Trophoblast cell (in vitro differentiated cells and primary cell): ENCODE measurements at places on chromosomes 3 and 15.

- DNase-seq = no peak
Observed at GRCh38 chr3:49711489-49711888, 8.0 kb downstream of the AMIGO3 start.

GRCh38 chr15:95596496-95596895, 734.0 kb upstream of the NR2F2 start:
- no peak for DNase-seq

GRCh38 chr3:32282578-32283154, 44.2 kb downstream of the CMTM8 start:
- no peak for DNase-seq

- peak; percentile 77 for DNase-seq
Observed at GRCh38 chr3:86793786-86794185, 197.2 kb downstream of the VGLL3 start.

GRCh38 chr3:134325061-134325705, 49.1 kb downstream of the AMOTL2 start:
- peak; percentile 85 for DNase-seq

DNA sequence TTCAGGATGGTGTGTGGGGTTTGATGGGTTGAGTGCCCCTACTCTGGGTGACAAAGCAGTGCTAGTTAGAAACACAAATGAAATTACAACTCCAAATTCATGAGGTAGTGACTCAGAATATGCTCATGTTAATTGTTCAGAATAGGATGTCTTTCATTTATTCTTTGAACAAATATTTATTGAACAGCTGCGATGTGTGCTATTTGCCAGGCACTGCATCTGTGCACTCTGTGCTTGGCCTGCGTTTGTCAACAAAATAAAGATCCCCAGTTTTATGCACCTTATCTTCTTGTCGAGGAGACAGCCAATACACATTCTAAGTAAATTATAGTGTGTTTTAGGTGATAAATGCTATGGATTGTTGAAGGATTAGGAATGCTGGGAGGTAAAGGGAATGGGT, 27.3 kb downstream of the MED12L start:
- DNase-seq = no peak

DNA sequence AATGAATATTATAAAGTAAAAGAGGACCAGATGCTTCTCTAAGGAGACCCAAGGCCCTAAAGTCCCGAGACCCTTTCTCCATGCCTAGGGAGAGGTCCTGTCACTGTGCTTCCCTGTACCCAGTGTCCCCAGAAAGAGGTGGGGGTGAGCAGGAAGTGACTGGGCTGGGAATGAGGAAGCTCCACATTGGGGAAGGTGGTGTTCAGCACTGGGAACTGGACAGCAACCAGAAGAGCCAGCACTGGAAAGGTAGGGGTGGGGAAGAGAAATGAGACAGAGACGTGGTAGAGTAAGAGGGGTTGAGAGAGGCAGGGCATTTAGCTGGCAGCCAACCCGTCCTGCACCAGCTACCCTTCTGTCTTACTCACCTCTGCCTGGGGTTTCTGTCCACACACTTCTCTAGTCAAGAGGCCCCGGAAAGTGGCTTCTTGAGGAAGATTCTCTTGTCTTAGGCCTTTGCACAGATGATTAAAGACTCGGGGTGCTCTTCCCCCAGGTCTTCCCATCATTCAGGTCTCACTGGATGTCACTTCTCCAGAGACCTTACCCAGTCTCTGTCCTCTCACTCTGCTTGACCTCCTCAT, 12.2 kb downstream of the RRP9 start:
- DNase-seq = no peak

DNA sequence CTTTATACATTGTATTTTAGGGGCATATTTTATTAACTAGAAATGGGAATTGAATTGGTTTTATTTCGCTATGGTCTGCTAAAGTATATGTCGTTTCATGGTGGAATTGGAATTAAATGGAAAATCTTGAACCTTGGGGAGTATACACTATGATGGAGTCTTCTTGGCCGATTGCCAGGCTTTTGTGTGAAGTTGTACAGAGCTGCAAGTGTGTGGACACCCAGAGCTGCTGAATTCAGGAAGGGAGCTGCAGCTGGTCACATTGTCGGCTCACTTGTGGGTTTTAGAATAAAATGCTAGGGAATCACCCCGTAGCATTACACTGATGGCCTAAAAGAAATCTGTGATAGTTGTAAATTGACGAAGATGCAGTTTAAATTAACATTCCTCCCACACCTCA, 35.1 kb downstream of the USP3 start:
- DNase-seq = no peak

DNA sequence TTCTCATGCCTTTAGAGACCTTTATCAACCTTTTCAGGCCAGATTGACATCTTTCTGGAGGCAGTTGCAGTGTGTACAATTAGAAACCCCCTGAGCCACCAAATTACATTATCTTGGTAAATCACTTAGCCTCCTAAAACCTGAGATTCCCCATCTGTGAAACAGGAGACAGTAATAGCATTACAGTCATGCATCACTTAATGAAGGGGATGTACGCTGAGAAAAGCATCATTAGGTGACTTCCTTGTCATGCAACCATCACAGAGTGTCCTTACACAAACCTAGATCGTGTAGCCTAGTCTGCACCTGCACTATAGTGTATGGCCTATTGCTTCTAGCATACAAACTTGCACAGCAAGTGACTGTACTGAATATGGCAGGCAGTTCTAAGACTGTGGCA, 400.8 kb upstream of the CNTN3 start:
- no peak for DNase-seq

- no peak for DNase-seq
Observed at GRCh38 chr3:16844791-16845190, 40.0 kb upstream of the PLCL2 start.

GRCh38 chr3:37741644-37742043, 120.0 kb upstream of the CTDSPL start:
- DNase-seq = no peak

DNA sequence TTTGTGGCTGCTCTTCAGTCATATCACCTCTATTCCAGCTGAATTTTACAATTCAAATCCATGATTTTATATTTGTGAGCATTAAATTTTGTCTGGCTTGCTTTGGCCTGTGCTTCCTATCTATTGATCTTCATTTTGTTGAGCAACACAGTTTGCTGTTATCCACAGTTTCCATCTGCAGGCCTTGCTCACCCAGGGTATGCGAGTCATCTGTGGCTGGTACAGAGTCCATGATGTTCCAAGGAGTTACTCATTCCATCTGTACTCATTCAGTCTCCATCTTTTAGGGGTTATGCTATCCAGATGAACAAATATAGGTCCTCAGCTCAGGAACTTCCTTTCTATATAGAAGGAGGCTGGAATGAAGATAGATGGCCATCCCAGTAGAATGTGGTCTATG, 70.1 kb upstream of the CCK start:
- DNase-seq = peak; percentile 68

DNA sequence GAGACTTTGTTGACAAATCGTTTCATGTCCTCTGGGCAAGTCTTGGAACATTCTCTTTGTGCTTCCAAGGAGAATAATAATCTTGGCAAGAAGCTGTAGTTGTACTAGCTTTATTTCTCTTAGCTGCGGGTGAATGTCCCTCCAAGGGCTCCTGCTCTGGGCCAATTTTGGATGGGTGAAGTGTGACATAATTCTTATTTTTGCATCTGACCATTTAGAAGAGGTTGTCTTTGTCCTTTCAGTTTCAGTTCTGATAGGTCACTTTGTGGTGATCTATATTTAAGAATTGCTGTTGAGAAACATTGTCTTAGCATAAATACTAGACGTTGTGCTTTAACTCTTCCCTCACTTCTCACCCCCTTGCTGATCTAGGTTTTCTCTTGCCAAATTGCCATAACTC, 164.8 kb upstream of the RORA start:
- DNase-seq = no peak

GRCh38 chr3:187352581-187353575, 15.3 kb upstream of the RTP4 start:
- DNase-seq = peak; percentile 48

GRCh38 chr3:35651851-35652250, 12.5 kb downstream of the ARPP21 start:
- no peak for DNase-seq

- DNase-seq = peak; percentile 42
Observed at GRCh38 chr3:172685331-172686214, 25.3 kb downstream of the NCEH1 start.

DNA sequence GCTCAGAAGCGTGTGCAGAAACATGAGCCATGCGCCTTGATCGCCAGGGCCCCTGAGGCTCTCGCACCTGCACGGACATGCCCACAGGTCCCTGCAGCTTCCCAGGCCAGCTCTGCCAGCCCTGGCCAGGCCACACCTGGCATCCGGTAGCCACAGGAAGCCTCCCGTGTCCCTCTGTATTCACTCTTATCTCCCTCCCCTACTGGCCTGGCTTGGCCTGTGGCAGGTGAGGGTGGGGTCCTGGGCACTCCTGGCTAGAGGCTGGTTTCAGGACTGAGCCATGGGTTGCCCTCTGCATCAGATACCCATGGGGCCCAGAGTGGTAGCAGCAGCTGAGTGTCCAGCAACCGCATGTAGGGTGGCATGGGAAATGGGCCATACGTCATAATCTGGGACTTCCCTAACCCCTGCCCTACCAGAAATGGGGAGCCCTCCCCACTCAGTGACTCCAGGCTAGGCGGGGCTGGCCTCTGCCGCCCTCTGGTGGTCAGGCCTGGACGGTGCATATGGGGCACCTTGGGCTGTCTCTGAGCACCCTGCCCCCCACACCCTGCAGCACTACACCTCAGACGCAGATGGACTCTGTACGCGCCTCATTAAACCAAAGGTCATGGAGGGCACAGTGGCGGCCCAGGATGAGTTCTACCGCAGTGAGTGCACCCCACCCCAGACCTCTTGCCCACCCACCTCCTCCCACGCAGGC, 12.6 kb upstream of the LMAN1L start:
- DNase-seq = peak; percentile 71

DNA sequence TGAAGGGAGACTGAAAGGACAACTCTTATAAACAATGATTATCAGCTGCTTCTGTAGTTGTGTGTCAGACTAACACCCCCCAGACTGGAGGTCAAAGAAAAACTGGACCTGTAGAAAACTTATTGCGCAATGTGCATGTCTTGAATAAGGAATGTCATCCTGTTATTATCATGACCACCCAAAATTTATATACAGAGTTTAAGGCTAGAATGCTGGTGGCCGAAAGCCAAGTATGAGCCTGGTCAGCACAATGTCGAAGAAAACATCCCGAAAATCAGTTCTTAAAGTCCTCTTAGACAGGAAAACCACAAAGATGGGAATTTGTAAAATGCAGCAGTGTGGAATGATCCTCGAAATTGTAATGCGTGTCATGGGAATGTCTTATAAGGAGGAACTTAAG, 29.3 kb downstream of the RFTN1 start:
- DNase-seq = peak; percentile 66

- DNase-seq = no peak
Observed at GRCh38 chr3:29597376-29598008, 316.6 kb downstream of the RBMS3 start.

- DNase-seq = no peak
Observed at GRCh38 chr15:85174521-85174920, 192.9 kb downstream of the PDE8A start.

DNA sequence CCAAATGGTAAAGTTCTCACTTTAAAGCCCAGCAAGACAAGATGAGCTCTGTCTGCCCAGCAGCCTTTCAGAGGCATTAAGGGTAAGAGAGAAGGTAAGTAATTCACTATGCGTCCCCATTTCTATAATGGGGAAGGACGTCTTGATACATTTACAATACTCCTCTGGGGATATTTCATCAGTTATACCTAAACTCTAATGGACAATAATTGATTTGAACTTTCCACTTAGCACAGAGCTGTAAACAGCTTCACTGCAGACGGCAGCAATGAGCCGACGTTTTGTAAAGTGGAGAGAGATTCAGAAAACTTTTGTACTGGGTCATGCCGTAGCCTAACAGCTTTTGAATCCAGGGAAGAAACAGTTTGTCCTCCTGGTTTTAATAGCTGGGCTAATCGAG, 127.4 kb downstream of the TIGIT start:
- DNase-seq = no peak

DNA sequence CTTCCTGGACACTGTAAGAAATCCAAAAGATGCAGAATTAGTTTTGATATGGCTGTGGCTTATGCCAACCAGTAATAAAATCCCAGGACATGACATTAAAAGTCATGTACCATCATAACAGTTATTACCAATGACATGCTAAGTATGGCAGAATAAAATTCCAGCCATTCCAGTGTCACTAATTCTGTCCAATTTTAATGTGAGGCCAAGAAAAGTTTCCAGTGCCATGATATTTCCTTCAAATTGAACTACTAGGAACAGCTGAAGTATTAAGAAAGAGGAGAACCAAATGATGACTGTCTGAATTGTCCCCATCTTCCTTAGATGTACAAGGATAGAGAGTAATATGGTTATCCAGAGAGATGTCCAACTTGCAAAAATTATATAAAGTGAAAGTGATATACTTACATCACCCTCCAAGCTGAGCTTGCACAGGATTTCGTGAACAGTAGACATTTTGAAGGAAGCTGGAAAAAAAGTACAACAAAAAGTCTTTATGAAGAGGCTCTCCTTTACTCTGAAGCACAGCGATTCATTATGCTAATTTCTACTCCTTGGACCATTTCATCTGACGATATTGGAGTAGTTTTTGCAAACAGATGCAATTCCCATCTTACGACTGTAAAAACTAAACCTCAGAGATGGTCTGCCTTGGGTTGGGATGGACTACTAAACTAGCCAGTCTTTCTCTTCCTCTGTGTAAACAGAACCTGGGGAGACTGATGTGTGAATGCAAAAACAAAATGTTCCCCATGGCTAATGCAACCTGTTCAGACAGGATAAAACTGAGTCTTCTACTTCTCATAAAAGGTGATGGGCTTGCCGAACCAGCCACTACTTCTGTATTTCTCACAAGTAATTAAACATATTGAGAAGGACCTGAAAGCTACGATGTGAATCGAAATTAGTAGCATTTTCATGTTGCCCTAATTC, 11.9 kb downstream of the ANXA2 start:
- no peak for DNase-seq

DNA sequence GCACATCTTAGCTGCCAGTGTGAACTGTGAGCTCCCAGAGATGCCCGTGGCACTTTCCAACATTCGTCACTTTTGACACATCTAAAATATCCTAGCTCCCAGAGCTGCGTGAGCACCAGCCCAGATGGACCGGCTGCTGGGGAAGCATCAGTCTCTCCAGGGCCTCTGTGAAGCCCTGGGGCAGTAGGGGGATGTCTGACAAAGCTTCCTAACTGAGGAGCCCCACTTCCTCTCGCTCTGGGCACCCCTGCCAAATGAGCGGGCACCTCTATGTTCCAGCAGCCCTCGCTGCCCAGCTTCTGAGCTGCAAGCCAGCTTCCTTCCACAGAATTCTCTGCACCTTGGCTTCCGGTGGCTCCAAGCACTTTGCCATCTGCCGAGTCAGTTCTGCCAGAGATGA, 91.1 kb downstream of the LIPC start:
- peak; percentile 44 for DNase-seq
